ENCODE measurements at places on chromosomes 2 and 18. TPM values are rescaled to one million over a fixed set of nuclear protein-coding genes. Genes with fewer than 3 reads are reported as not detected.
A peak's percentile ranks its signal among the peaks of the same experiment; 100 is the strongest.

GRCh38 chr18:8766559-8767293 lies 61.4 kb downstream of the MTCL1 start:
- DNase-seq, result no peak

DNA sequence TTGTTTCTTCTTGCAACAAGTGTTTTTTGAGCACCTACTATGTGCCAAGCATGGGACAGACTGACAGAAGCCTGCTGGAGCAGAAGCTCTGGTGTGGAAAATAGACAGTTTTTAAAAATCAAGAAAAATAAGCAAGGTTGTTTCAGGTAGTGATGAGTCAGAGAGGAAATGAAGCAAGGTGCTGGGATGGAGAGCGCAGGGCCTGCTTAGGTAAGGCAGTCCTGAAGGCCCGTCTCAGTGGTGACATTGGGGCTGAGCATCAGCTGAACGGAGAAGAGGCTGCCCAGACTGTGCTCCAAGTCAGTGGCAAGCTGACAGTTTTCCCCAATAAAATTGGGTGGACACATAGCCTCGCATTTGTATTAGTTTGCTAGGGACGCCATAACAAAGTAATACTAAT lies 263.6 kb downstream of the SS18 start:
- DNase-seq, result no peak

- no peak for DNase-seq
These were observed 108.3 kb downstream of the SMAD7 start for GRCh38 chr18:48842259-48843061.

Gene MAPK4
- not detected for total RNA-seq

DNA sequence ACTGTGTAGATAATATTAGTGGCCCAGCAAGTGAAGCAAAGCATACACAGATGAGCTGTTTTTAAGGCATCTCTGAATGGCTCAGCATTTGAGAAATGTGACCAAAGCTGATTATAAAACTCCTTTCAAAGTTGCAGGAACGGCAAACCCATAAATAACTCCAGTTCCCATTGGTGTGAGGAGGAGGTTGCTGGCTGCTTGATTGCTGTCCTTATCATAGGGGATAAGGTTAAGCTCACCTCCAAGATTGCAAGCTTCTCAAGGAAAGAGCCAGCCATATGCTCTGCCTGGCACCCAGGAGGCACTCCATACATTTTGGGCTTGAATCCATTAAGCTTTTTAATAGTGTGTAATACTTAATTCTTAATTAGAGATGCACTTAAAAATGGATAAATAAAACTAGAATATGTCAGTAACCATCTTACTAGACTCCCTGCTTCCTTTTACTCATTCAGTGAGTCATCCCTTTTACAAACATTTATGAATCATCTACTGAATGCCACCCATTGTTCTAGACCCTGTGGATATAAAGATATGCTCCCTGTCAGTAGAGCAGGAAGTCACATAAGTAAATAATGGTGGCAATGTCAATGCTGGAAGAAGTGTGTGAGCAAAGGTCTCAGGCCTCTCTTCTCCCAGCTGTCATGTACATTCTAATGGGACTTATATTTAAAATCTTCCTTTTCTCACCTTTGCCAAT lies 99.3 kb downstream of the SPATS2L start:
- peak; percentile 98 for DNase-seq

Gene ZNF892
- total RNA-seq, result 0.32 TPM

GRCh38 chr2:176097820-176098365 lies 1.7 kb upstream of the HOXD12 start:
- DNase-seq, result no peak

DNA sequence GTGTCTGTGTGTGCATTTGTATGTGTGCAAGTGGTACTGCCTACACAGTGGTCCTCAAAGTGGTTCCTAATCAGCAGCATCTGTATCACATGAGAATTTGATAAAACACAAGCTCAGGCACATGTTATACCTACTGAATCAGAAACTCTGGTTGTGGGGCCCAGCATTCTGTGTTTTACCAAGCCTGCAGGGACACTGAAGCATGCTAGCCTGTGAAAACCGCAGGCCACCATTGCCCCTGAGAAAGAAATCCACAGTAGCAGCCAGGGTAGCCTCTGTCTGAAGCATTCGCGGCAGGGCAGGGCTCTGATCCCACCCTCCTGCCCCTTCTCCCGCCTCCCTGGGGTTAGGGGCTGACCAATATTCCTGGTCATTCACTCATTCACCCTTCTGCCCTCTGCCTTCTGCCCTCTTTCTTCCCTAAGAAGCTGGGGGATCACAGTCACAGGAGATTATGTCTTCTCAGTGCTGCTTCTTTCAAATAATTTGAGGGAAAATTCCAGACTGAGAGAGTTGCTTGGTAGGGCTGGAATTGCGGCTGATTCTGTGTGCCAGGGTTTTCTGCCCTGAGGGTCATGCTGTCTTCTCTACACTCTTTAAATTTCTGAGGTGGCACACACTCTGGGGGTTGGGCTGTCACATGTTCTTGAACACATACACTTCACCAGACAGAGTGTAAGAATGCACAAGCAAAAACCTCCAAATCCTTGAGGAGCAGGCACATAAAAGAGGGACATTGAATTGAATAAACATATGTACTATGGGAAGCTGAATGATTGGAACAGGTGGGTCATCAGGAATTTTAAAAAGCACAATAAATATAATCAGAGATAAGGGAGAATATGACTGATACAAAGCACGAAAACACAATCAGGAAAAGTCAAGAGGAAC lies 126.6 kb upstream of the SEC11C start:
- DNase-seq, result no peak

Gene CASP8
- 26.1 TPM for total RNA-seq

Gene OTOF
- not detected for total RNA-seq

GRCh38 chr2:234670806-234671205 lies 173.9 kb upstream of the ARL4C start:
- no peak for DNase-seq

All from HT1080 (cell line).